EL (cell line): ENCODE measurements at places on chromosomes 12 and 14.

DNA sequence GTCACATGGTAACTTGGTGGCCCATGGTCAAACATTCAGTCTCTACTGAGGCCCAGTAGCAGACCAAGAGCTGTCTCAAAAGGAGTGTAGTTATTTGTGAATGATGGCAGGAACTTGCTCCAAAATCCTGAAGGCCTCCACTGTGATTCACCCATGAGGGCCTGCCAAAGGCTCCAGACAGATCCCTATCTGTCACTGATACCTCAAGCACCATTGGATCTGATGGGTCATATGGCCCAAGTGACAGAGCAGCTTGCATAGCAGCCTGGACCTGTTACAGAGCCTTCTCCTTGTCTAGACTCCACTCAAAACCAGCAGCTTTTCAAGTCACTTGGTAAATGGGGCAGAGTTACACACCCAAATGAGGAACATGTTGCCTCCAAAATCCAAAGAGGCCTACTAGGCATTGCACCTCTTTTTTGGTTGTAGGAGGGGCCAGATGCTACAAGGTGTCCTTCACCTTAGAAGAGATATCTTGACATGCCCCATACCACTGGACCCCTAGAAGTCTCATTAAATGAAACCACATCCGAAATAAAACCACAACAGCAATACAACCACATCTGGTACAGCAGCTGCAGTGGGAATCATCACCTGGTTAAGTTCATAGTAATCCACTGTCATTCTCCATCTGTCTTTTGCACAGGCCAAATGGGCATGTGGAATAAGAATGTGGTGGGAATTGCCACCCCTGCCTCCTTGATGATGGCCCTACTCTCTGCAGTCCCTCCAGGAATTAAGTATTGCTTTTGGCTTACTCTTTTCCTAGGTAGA is 150.4 kb upstream of the MAX start:
- DNase-seq: no peak

DNA sequence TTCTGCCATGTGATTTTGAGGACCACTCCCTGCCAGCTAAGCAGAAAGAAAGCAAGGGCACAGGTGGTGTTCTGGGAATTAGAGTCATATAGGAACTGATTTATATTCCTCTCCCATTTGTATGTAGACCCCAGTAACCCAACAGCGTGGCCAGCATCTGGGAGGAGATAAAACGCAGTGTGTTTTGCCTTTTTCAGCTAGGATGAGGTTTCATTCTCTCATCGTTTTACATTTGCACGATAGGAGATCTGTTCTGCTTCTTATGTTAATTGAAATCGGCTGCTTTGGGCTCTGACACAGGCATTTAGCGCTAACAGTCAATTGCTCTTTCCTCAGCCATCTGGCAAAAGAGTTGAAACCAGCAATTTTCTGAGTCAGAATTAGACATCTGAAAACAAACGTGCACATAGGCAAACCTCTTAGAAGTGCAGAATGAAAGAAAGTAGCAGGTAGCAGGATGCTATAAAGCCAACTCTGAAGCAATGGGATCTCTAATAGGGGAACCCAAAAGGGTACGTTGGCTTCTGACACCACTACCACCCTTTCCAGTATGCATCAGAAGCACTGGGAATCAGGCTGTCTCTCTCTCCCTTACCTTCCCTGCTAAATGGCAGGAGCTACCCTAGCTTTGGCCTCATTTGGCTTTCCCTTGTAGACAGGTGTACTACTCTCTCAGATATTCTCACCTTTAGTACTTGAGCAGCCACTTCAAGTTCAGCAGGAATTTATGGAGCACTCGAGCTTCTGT is 219.1 kb downstream of the PHLDA1 start:
- DNase-seq: peak; percentile 54

DNA sequence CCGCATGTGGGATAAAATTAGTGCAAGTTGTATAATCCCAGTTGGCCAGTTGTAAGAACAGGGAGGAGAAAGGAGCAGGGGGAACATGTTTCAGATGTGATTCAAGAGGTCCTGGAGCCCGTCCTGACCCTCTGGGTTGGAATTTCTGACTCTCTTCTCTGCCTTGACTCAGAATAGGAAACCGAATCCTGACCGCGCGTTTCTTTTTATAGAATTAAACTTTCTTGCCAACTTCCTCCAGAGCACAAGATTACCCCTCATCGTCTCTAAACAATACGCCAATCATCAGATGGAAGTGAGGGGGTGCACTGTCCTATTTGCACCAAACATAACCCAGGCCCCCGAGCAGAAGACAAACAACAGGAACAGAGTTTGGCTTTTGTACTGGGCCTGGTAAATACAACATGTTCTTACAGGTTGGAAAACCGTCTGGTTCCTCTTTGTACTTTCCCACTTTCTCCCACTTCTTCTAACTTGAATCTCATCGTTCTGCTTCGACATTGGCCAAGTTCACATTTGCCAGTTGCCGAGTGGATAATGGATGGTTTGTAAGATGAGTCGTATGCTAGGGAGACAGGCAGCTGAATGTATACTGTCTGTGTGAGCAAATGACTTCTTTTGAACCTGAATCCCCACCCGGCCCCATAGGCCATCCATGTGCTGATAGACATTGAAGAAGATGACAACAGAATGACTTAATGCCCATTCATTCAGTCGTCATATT is 42.6 kb upstream of the MED13L start:
- peak; percentile 89 for DNase-seq

DNA sequence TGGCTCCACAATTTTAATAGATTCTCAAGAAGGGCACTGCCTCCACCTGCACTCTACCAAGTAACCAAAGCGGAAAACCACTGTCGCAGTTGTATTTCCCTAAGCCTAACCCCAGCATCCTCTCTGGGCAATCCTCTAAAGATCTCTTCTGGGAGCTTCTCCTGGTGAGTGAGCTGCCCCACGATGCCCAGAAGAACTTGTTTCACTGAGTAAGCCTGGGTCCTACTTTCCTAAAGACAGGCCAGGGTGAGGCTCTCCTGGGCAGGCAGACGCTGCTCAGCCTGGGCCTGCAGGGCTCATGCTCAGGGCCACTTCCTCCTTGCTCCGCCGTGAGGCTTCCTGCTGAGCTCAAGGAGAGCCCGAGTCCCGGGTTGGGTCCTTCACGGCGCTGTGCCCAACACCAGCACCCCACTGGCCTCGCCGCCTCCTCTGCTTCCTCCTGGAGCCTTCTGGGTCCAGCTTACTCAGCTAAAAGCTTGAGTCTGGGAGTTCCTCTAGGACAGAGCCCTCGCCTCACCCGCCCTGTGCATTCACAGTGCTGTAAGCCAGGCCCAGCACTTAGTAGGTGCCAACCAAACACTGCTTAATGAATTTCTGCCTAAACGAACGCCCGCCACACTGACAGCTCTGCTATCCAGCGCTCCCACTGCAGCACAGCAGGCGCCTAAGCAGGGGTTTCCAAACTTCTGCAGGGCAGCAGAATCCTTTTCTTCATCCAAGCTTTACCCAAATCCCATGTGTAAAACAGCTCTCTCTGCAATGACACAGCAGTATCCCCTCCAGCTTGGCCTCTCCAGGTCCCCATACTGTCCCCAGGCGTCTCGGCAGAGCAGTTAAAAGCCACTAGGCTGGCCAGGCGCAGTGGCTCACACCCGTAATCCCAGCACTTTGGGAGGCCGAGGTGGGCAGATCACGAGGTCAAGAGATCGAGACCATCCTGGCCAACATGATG is 5.7 kb downstream of the RAB35 start:
- DNase-seq: no peak

DNA sequence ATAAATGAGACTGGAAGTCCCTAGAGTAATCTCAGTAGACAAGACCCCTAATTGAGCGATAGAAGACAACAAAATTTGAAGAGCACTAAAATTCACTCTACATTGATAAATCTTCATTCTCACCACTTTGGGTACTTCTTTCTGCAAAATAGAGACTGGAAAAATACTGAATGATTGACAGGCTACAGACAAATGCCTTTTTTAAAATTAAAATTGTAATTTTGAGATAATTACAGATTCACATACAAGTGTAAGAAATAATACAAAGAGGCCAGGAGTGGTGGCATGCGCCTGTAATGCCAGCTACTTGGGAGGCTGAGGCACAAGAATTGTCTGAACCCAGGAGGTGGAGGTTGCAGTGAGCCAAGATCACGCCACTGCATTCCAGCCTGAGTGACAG is 4.5 kb upstream of the CORO1C start:
- DNase-seq: no peak

GRCh38 chr12:693934-694533 is 30.8 kb upstream of the NINJ2 start:
- DNase-seq: no peak

DNA sequence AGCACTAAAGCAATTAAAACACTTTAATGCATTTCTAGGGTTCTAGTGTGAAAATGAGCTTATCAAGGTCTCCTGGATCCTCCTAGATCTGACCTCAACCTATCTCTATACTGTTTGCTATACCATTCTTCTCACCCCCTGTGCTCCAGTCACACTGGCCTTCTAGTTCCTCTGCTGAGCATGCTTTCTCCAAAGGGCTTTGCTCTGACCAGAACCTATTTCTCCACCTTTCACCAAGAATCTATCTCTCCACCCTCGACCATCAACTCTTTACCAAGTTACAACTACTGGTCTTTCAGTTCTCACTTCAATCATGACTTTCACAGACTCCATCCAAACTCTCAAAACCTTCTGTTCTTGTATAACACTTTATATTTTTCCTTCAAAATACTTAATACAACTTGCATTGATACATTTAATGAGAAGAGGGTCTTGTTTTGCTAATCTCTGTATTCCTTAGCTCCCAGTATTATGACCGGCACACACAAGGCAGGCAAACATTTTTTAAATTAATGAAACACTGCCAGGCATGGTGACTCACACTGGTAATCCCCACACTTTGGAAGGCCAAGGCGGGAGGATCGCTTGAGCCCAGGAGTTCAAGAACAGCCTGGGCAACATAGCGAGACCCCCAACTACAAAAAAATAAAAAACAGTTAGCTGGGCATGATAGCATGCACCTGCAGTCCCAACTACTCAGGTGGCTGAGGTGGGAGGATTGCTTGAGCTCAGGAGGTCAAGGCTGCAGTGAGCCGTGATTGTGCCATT is 22.8 kb downstream of the PPP1R12A start:
- peak; percentile 68 for DNase-seq

GRCh38 chr14:65159281-65160062 is 57.2 kb upstream of the MAX start:
- DNase-seq: no peak

- no peak for DNase-seq
Measured at GRCh38 chr14:83746336-83746735, 1783.6 kb upstream of the FLRT2 start.

GRCh38 chr12:70598467-70599193 is 38.6 kb downstream of the PTPRB start:
- no peak for DNase-seq

DNA sequence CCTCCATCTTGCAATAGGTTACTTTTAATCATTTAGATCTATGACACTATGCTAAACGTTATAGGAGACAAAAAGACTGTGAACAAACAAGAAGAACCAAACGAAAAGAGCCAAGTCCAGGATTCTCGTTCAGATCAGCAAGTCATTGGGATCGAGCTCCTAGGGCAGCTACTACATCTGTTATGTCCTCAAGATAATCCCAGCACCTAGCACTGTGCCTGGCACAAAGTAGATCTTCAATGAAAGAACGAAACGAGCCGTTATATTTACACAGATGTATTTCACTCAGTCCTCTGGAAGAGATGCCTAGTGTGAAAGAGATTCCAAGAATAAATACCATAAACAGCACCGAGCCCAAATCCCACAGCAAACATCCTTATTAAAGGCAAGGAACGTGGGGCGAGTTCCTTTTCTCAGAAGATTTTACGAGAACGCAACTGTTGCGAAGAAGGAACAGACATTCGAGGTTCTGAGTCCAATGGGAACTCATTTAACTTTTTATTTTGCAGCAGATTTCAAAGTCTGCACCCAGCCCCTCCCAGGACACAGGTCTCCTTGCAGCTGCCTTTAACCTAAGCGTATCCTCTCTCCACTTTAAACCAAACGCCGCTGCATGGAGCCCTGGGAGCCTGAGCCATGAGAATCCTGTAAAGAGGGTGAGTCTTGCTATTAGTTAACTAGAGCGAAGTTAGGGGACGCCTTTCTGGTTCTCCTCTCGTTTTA is 544 bp upstream of the TDP1 start:
- no peak for DNase-seq

DNA sequence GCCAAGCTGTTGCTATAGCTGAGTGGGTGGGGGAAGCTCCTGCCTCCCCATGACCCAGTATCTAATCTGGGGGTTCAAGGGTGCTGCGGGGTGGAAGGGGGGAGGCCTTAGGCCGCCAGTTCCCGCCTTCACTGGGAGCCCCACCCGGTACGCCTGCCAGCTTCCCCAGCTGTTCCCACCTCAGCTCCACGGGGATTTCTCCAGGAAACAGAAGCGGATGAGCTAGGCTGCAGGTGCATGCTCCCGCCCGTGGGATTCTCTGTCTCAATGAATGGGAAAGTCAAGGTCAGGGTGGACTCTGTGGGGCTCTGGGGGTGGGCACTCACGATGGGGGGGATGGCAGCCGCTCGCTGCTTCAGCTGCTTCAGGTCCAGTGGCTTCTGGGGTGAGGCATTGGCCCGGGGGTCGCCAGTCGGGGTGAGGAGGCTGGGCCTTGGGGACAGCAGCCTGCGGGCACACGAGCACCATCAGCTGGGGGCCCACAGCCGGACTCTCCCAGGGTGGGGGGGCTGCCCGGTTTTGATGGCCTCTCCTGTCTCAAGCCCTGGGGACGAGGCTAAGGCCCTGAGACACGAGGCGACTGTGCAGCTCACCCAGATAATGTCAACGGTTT is 68.6 kb downstream of the RFLNA start:
- no peak for DNase-seq

- DNase-seq: no peak
Measured at GRCh38 chr12:132094269-132094891, 49.7 kb downstream of the DDX51 start.

DNA sequence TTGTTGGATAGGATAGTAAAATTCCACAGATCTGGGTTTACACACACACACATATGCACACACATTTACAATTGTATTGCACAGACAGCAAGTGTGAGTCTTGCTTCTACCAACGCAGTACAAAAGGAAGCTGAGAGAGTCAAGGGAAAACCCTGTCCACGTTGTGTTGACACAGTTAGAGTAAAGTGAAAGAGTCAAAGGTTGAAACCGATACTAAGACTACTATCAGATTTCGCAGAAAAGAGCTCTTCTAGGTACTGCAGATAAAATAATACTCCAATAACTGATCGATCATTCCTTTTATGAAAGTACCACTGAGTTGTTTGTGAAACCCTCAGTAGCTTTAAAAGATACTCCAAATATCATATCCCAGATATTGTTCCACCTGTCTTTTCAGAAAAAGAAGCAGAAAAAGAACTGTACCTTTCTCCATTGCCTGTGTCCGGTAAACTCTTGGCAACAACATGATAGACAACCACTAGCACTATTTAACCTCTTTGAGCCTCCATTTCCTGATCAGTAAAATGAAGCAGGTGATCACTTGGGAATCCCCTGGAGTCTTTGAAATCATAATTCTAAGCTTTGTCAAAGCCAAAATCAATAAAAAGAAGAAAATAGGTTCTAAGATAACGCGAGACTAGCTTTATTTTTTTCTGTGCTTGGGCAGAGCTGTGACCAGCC is 224.6 kb upstream of the FOXN3 start:
- DNase-seq: no peak

GRCh38 chr14:79293482-79294177 is 917.7 kb downstream of the DIO2 start:
- no peak for DNase-seq

- DNase-seq: no peak
Measured at GRCh38 chr12:22307811-22308210, 26.7 kb downstream of the ST8SIA1 start.
